Germinal center (tissue), 1 donor: ENCODE measurements at places on chromosomes 6 and 20.

GRCh38 chr6:137850816-137851602 lies 16.1 kb upstream of the TNFAIP3 start:
- no peak for DNase-seq

- DNase-seq, result no peak
These were observed 227.1 kb downstream of the ANKRD60 start for GRCh38 chr20:58001381-58001780.

GRCh38 chr6:168828035-168828434 lies 387.1 kb downstream of the SMOC2 start:
- DNase-seq, result no peak

DNA sequence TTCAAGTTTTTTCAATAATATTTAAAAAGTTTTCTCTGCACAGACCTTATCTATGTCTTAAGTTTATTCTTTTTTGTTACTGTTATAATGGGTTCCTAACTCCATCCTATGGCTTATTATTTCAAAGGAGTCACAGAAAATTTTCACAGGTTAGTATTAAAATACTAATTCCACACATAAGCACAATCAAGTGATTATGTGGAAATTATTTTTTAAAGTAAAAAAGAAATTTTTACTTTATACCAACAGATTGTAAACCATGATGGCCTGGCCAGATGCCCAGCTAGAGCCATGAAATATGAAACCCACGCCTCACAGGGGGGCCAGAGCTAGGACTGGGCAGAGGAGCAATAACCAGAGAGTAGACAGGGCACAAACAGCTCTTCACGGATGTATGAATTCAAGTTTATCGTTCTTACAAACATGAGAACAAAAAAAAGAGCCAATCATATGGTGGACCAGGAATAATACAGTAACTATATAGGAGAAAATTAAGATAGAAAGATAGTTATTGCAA lies 34.0 kb downstream of the NUDT3 start:
- no peak for DNase-seq

GRCh38 chr6:133951881-133952814 lies 876 bp upstream of the TBPL1 start:
- peak; percentile 79 for DNase-seq

DNA sequence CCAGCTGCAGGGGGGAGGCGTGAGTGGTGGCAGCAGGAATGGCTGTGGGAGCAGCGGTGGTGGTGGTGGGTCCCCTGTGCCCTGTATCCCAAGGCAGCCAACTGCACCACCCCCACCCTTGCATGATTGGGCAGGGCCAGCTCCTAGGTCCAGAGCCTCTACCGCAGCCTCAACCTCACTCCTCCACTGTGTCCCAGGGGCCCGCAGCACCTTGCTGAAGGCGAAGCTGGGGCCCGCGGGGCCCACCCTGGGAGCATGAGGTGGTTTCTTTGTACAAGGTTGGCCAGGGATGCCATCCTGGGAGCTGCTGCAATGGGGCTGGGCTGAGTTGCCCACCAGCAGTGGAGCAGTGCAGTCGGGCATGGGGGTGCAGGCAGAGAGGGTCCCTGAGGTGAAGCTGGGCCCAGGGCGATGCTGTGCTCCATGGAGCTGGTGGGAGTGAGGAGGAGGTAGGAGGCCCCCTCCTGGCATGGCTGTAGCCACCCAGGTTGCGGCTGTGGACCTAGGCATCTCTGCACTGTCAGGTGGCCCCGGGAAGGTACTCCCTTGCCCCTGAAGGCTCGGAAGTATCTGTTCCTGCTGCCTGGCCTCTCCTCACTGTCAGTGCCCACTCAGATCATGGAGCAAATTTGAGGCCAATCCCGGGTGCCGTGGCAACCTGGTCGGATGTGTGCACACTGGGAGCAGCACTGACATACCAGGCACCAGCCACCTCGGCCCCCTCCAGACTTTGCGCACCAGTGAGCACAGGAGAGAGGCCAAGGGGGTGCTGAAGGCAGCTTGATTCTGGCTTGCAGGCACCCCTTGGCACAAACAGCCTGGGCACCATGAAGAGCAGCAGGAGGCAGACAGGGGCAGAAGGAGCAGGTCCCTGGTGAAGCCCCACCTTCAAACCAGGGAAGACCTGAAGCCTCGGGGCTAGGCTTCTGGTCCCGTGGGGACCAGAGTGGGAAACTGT lies 60.2 kb upstream of the L3MBTL3 start:
- no peak for DNase-seq

- peak; percentile 54 for DNase-seq
These were observed 59.5 kb upstream of the ARMH2 start for GRCh38 chr6:24858177-24858653.

GRCh38 chr6:139846538-139847456 lies 472.3 kb upstream of the CITED2 start:
- DNase-seq, result no peak
